Mesothelial cell of epicardium (in vitro differentiated cells): ENCODE measurements at places on chromosomes 3 and 15. TPM values are rescaled to one million over a fixed set of nuclear protein-coding genes. Genes with fewer than 3 reads are reported as not detected.

DNA sequence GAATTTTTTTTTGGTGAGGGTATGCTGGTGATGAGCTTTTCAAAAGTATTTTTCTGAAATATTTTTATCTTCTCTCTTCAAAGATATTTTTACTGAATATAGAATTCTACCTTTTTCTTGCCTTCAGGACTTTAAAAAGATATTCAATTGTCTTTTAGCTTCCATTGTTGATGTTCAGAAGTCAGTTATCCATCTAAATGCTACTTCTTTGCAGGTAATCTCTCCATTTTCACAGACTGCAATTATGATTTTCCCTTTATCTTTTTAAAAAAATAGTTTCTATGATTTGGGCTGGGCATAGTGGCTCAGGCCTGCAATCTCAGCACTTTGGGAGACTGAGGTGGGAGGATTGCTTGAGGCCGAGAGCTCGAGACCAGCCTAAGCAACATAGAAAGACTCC lies 222.4 kb downstream of the IL20RB start:
- no peak overlapping the region for H3K27ac ChIP-seq
- no peaks in the 10 kb centered on the region for H3K4me1 ChIP-seq
- H3K4me3 ChIP-seq, result no peak overlapping the region
- no peak for DNase-seq
- H3K27me3 ChIP-seq, result no peaks in the 10 kb centered on the region

DNA sequence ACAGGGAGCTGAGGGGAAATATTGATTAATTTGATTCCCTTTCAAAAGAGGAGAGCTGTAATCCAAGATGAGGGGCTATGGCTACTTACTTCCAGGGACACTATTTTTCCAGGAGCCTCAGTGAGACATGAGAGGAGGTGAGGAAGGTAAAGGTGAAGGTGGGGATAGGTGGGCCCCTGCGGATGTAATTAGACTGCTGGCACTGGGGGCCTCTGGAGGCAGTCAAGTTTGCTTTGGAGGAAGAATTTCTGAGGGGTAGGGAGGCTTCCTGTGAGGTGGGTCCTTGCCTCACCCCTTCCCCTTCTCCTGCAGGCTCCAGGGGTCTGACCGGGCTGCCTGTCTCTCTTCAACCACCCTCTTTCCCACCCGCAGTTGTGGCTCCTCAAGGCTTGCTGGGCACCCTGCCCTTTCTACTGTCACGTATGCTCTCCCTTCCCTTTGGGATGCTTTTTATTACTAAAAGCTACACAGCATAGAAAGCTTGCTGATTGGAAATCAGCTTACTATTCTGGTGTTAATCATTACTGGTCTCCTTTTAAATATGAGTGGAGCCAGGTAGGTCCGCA lies 22.5 kb downstream of the GASK1A start:
- no peaks in the 10 kb centered on the region for H3K36me3 ChIP-seq
- peaks cover 7% of the 10 kb centered on the region for H3K27me3 ChIP-seq
- peak overlapping the region; percentile 84 for H3K27ac ChIP-seq

- H3K4me3 ChIP-seq, result peak overlapping the region; percentile 57
- H3K4me1 ChIP-seq, result peaks cover 9% of the 10 kb centered on the region
- DNase-seq, result no peak
These were observed 11.0 kb upstream of the PDCD6IP start for GRCh38 chr3:33787328-33788009.

- H3K4me1 ChIP-seq, result peaks cover 38% of the 10 kb centered on the region
- no peak for DNase-seq
- peak overlapping the region; percentile 55 for H3K27ac ChIP-seq
- H3K4me3 ChIP-seq, result no peak overlapping the region
- H3K27me3 ChIP-seq, result no peaks in the 10 kb centered on the region
These were observed 135.1 kb downstream of the KCNMB2 start for GRCh38 chr3:178671377-178671776.

GRCh38 chr3:5227812-5228211 lies 40.3 kb downstream of the EDEM1 start:
- no peak overlapping the region for H3K27ac ChIP-seq
- no peaks in the 10 kb centered on the region for H3K36me3 ChIP-seq
- peaks cover 19% of the 10 kb centered on the region for H3K27me3 ChIP-seq
- H3K4me3 ChIP-seq, result no peak overlapping the region
- DNase-seq, result no peak

The GOLGA8G gene
- total RNA-seq, result not detected in 3 replicates

DNA sequence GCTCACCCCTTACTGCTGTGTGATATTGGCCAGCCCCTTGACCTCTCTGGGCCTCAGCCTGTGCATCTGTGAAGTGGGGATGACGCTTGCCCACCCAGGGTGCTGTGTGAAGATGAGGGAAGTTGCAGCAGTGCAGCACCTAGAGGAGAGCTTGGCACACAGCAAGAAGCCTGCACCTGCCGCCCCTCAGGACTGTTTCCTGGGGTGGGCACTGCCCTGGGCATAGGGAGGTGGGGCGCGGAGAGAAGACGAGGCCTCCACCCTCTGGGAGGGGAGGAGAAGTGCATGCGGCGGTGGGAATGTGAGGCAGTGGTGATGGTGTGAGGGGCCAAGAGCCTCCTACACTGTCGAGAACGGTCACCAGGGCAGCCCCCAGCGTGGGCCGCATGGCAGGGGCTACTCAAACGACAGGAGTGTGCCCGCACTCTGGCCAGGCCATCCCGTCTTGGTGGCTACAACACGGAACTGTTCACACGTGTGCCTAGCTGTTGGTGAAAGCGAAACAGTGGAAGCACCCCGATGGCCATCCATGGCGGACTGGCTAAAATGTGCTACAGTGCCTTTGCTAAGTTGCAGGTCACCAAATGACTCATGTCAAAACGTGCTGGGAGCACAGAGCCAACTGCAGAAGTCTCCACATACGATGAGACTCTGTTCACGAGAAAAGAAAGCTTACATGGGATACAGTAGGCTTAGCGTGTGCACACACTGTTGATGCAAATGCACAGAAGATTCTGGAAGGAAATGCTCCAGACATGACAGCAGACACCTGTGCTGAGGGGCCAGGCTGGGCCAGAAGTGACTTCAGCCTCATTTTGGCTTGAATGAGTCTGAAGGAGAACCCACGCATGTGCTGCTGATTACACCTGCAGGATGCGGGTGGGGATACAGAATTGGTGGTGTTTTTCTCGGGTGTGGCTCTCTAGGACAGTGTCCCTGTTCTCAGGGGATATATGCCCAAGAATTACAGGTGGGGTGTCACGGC lies 40.4 kb upstream of the IQSEC1 start:
- DNase-seq, result no peak
- no peaks in the 10 kb centered on the region for H3K36me3 ChIP-seq
- no peak overlapping the region for H3K27ac ChIP-seq
- no peak overlapping the region for H3K4me3 ChIP-seq
- peaks cover 6% of the 10 kb centered on the region for H3K4me1 ChIP-seq

The CIDEC gene
- not detected in 3 replicates for total RNA-seq

The EID1 gene
- 135 to 146 TPM (median 139 TPM) in 3 replicates for total RNA-seq

GRCh38 chr3:114860531-114860930 lies 286.6 kb downstream of the ZBTB20 start:
- H3K27ac ChIP-seq, result no peak overlapping the region
- H3K27me3 ChIP-seq, result no peaks in the 10 kb centered on the region
- H3K36me3 ChIP-seq, result no peaks in the 10 kb centered on the region
- H3K4me3 ChIP-seq, result no peak overlapping the region
- no peak for DNase-seq

GRCh38 chr3:132290833-132291232 lies 26.4 kb upstream of the ACP3 start:
- no peak overlapping the region for H3K4me3 ChIP-seq
- H3K27me3 ChIP-seq, result no peaks in the 10 kb centered on the region
- DNase-seq, result no peak
- H3K4me1 ChIP-seq, result peaks cover 17% of the 10 kb centered on the region

The ROBO1 gene
- total RNA-seq, result 124 to 143 TPM (median 130 TPM) in 3 replicates

The VILL gene
- 15.3 to 16.7 TPM (median 16.4 TPM) in 3 replicates for total RNA-seq

- H3K4me3 ChIP-seq, result no peak overlapping the region
- DNase-seq, result no peak
- H3K27ac ChIP-seq, result no peak overlapping the region
- no peaks in the 10 kb centered on the region for H3K36me3 ChIP-seq
- H3K4me1 ChIP-seq, result no peaks in the 10 kb centered on the region
These were observed 33.6 kb downstream of the MOBP start for GRCh38 chr3:39501059-39501458.

DNA sequence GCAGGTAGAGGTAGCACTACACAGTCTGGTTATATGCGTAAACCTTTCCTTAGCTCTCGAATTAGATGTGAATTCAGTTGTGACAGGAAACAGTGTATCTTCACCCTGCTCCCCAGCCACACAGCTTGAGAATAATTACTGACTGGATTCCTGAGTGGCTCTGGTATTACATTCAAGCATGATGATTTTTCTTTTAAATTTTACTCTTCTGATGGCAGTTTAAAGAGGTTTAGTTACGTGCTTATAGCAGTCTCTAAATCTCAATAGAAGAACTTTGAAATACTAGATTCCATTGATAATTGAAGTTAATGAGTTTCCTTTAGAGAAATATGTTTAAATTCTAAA lies 98.8 kb downstream of the FNDC3B start:
- H3K36me3 ChIP-seq, result peaks cover 5% of the 10 kb centered on the region
- no peak for DNase-seq
- H3K27me3 ChIP-seq, result no peaks in the 10 kb centered on the region
- no peak overlapping the region for H3K4me3 ChIP-seq
- H3K27ac ChIP-seq, result peak overlapping the region; percentile 81
- peaks cover 69% of the 10 kb centered on the region for H3K4me1 ChIP-seq

DNA sequence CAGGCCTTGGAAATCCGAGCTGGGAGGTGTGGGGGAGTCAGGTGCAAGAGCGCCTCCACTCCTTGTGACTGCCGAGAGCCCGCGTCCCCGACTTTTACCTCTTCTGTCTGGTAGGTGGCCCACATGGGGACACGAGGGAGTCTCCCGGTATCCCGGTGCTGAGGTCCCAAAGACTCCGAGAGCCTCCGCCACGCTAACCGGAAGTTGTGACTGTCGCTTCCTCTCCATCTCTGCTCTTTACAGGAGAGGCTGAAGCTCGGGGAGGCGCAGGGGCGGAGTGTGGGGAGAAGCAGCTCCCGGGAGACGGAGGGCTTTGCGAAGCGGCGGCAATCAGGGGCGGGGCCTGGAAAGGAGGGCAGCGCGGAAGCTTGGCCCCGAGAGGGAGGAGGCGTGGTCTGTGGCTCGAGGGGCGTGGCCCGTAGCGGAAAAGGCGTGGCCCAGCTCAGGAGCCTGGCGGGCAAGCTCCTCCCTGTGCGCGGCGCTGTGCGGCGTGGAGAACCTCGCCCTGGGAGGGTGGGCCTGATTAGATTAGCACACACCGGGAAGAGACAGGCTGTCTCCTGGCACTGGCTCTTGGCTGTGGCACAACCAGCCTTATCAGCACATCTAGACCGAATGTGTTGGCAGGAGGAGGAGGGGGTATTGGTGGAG lies 143.9 kb downstream of the GABRB3 start:
- peak; percentile 35 for DNase-seq
- no peaks in the 10 kb centered on the region for H3K27me3 ChIP-seq
- no peaks in the 10 kb centered on the region for H3K36me3 ChIP-seq

DNA sequence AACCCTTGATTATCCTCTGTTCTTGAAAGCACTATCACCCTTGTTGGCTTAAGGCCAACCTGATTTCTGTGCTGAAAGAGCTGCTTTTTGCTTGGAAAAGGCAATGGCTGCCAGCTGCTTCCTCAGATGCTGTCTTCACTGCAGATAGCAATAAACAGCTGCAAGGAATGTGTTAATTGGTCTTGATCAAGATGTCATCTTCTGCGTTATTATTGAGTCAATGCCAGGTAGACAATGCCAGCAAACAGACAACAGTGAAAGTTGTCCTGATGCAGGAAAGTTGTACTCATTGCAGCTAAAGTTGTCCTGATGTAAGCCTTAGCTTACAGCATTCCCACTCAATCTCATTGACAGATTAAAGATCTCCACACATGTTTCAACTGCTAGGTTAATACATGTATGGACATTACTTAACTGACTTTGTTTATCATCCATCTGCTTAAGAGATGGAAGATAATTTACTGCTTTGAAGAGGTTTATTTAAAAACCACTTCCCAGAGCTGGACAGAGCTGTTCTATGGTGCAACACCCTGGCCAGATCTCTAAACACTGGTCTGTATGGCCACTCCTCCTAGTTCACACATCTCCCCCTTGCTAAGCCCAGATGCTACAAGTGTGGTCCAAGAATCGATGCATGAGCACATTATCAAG lies 251.0 kb upstream of the MCTP2 start:
- peaks cover 27% of the 10 kb centered on the region for H3K4me1 ChIP-seq

- DNase-seq, result no peak
- no peak overlapping the region for H3K27ac ChIP-seq
- peaks cover 81% of the 10 kb centered on the region for H3K36me3 ChIP-seq
These were observed 18.2 kb downstream of the RFX7 start for GRCh38 chr15:56225520-56225919.

GRCh38 chr3:67593761-67594234 lies 60.6 kb downstream of the SUCLG2 start:
- no peaks in the 10 kb centered on the region for H3K27me3 ChIP-seq
- no peak overlapping the region for H3K27ac ChIP-seq
- no peak overlapping the region for H3K4me3 ChIP-seq
- no peaks in the 10 kb centered on the region for H3K4me1 ChIP-seq
- no peak for DNase-seq
- H3K36me3 ChIP-seq, result peaks cover 18% of the 10 kb centered on the region

DNA sequence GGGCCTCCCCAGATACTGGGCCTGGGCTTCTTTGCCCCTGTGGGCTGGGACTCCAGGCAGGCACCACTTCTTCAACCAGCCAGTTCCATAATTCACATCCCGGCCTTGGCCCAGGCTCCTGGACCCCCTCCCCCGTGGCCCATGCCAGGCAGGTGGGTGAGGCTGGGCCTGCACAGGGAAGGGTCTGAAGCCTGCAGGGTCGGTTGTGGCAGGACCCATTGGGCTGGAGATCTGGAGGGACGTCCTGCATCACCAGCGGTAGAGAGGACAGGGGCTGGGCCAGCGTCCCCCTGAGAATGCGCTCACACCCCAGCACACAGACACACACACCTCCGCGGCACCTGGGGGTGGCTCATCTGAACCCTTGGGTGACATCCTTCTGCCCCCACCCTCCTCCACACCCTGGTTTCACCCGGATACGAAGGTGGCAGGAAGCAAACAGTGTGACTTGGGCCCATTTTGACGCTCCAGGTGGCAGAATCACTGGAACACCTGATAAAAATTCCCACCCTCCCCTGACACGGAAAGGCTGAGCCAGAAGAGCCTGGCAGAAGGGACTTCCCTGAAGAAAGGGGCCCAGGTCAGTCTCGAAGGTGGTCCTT lies 15.4 kb downstream of the ZDHHC19 start:
- H3K4me3 ChIP-seq, result no peak overlapping the region
- no peaks in the 10 kb centered on the region for H3K27me3 ChIP-seq
- no peak overlapping the region for H3K27ac ChIP-seq
- H3K4me1 ChIP-seq, result peaks cover 7% of the 10 kb centered on the region
- no peak for DNase-seq

- no peak overlapping the region for H3K4me3 ChIP-seq
- H3K27me3 ChIP-seq, result no peaks in the 10 kb centered on the region
- H3K36me3 ChIP-seq, result no peaks in the 10 kb centered on the region
- no peak for DNase-seq
- peaks cover 34% of the 10 kb centered on the region for H3K4me1 ChIP-seq
These were observed 418.2 kb downstream of the EPHA3 start for GRCh38 chr3:89525609-89526008.

GRCh38 chr15:37020852-37021251 lies 79.5 kb downstream of the MEIS2 start:
- H3K36me3 ChIP-seq, result peaks cover 34% of the 10 kb centered on the region
- peaks cover 67% of the 10 kb centered on the region for H3K4me1 ChIP-seq
- no peak overlapping the region for H3K4me3 ChIP-seq
- DNase-seq, result no peak
- H3K27me3 ChIP-seq, result no peaks in the 10 kb centered on the region

The MYRIP gene
- 0.53 to 0.63 TPM (median 0.59 TPM) in 3 replicates for total RNA-seq
